ENCODE measurements at places on chromosomes 11 and 22.

GRCh38 chr22:49770547-49771265 is 57.0 kb downstream of the BRD1 start:
- no peak for DNase-seq

GRCh38 chr11:124669193-124669592 is 4.3 kb downstream of the SIAE start:
- no peak for DNase-seq

- no peak for DNase-seq
These were observed 12.0 kb upstream of the APOL4 start for GRCh38 chr22:36213586-36213985.

DNA sequence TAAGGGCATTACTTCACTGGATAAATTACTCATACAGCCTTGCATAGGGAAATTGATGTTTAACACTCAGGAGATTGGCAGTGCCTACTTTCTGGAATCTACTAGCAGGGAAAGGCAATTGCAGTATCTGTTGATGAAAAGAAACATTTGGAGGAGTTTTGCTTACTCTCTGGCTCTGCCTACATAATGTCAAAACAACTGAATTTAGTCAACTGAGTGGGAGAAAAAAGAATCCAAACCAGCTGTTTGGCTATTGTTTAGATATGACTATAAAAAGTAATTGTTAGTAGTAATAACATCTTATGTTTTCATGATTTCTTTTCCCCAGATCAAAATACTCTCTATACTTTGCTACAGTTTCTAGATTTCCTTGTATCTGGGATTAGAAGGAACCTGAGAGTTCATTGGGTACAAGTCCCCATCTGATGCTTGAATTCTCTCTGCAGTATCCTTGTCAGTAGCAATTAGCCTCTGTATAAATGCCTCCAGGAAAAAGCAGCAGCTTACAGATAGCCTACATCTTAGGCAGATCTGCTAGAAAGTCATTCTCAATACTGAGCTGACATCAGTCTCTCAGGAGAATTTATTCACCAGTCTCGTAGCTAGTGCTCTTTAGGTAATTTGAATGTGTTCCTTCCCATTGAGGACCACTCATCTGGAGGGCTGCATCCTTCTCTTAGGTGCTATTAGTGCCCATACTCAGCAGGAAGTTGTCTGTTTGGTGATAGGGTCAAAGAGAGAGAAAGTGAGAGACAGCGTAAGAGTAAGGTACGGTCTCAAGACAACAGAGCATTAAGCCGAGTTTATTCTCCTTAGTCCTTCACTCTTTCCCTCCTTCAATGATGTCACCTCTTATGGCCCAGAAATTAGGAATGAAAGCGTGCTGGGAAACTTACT is 185.9 kb upstream of the CCDC90B start:
- no peak for DNase-seq

DNA sequence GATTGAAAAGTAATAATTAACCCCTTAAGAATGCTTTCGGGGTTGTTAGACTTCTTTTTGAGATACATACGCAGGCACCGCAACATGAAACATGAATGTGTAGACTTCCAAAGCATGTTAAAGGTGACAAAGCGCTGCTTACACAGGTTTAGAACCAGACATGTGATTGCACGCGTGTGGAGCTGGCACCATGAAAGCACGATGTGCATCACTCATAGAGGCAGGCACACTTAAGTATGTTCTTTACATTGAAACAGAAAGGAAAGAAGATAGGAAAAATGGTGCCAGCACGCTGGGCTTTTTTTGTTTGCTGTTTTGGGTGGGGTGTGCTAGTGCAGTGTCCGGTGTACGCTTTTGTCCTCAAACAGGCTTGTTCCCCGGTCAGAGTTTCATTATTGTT is 83.6 kb upstream of the PPARA start:
- no peak for DNase-seq

DNA sequence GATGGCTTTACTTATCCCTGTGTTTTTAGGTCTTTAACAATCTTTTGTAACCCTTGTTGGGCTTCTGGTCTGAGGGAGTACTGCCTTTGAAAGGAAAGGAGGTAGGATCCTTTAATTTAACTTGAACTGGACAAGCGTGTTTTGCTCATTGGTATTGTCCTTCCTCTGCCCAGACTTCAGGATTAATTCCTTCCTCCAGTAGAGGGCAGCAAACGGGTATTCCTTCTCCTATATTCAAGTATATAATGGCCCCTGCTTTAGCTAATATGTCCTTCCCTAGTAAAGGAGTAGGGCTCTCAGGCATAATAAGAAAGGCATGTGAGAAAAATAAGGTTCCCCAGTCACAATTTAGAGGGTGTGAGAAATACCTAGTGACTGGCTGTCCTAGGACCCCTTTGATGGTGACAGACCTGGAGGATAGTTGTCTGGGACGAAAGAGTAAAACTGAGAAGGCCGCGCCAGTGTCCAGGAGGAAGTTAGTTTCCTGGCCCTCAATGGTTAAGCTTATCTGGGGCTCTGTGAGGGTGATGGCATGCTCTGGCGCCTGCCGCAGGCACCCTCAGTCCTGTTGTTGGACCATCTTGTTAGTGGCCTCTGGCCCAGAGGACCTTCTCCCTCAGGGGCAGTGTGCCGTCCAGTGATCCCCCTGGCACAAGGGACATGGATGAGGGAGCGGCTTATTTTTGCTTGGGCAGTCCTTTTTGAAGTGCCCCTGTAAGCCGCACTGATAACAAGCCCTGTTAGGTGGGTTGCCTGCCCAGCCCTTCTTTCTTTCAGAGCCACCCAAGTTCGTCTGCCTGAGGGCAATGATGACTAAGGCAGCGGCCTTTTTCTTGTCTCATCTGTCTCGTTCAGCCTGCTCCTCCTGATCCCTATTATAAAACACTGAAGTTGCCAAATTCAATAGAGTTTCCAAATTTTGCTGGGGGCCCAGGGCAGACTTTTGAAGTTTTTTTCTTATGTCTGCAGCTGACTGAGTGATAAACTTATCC is 51.8 kb downstream of the C11orf71 start:
- DNase-seq = no peak

Measured in effector memory CD4-positive, alpha-beta T cell (primary cell).